ENCODE measurements at places on chromosomes 11 and 22.

DNA sequence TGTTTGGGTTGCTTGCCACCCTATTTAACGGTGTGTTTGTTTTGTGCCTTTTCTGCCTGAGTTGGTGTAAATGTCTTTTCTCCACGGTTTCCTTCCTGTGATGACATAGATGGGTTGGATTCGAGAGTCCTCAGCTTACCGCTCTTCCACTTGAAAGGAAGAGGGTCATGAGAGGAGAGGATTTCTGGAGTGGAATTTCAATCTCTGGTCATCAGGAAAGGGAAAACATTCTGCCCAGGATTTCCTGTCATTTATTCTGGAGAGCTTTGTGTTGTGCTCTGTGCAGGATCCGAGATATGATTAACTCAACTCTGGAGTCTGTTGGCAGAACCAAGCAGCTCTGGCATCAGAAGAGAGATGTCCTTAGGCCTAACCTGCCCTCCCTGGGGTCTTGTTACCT, 605.2 kb downstream of the NTM start:
- no peak for DNase-seq

DNA sequence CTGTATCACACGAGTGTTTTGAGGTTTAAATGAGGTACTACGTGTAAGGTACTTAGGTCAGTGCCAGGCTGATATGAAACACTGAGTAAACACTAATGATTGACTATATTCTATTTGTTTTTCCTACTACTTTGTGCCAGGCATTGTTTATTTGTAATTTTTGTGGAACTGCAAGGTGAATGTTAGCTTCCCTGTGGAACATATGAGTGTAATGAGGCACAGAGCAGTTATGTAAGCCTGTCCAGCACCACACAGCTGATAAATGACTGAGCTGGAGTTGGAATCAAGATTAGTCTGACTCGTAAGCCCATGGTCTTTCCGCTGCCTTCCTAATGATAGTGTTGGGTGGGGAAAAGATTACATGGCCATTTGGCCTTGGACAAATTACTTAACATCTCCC, 5.9 kb downstream of the SLC37A2 start:
- no peak for DNase-seq

DNA sequence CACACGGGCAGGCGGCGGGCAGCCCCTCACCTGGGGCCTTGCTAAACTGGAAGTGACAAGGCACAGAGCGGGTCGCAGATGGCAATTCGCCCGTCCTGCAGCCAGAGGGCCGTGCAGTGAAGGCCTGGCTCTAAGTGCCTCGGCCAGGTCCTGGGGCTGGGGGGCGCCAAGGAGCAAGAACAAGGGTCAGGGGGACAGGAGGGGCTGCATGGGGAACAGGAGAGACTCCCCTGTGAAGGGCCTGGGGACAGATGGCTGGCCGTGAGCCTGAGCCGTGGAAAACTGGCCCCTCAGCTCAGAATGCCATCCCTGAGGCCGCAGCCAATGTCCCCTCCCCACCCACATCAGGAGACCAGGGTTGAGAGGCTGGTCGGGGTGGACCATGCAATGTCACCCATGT, 60.0 kb downstream of the RTL6 start:
- DNase-seq, result no peak

- no peak for DNase-seq
Measured at GRCh38 chr22:41271787-41272186, 14.2 kb downstream of the RANGAP1 start.

DNA sequence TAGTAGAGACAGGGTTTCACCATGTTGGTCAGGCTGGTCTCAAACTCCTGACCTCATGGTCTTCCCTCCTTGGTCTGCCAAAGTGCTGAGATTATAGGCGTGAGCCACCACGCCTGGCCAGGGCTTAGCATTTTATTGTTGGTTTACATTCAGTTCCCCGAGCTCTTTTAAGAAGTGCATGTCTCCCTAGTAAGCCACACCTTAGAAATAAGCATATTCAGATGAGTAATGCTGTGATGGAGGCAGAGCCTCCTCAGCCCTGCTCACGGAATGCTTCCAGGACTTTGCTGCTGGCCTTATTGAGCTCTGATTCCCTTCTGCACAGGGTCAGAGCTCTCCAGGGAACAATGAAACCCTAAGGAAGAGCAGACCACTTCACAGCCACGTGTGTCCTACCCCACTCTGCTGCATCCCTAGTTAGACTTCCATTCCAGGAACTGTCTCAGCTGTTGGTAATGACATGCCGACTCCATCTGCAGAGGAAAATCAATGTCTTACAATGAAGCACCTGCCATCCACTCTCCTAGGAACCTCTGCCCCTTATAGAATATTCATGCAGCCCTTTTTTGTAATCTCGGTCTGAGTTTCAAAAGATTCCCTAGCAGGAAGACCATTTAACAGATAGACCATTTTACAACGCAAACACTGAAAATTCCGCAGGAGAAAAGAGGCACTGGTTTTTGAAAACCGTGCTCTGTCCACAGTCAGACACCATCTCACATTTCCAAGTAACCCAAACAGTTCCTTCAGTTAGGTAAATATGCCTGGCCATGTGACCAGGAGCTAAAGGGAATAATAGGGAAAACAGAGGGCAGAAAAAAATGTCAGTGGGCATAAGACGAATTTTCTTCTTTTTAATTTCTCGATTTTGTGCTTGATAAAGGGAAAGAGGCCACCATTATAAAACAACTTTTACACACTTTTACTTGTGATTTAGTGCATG, 1.7 kb upstream of the JAM3 start:
- DNase-seq, result no peak

DNA sequence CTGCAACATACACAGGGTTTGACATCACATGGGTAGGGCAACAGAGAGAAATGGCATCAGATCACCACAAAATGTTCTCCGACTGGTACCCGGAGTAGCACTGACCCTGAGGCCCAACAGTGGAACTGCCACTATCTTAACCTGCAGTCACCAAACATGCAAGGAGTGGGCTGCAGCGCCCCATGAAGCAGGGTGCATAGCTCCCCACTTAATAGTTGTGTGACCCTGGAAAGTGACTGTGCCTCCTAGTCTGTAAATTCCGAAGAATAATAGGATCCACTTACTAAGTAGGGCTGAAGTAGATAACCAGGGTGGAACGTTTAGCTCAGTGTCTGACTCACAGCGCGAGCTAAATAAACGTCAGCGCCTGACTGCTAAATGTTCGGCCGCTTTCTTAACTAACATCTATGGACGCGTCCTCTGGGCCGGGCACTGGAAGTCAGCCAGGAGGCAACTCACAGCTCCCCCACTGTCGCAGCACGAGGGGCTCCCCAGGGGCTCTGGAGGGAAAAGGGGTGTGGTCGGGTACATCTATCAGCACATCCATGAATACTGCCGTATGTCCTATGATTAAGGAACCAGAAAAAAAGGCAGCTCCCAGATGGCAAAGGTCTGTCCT, 777 bp downstream of the LTO1 start:
- DNase-seq, result peak; percentile 69

- DNase-seq, result no peak
Measured at GRCh38 chr11:85626496-85626895, 648 bp downstream of the DLG2 start.

DNA sequence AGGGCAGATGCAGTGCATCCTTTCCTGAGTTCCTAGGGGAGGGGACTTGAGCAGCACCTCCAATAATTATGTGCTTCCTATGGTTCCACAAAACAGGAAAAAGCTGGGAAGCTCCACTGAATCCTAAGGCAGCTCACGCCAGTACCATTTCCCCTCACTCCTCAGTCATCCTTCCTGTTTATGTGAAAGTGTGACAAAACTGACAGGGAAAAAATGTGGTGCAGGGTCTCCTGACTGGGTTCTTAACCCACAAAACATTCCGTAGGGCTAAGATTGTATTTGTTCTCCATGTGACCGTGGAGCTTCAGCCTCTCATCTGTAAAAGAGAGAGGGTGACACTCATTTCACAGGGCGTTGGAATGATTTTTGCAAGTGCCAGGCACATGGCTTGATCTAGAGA, 12.2 kb upstream of the LYVE1 start:
- no peak for DNase-seq

DNA sequence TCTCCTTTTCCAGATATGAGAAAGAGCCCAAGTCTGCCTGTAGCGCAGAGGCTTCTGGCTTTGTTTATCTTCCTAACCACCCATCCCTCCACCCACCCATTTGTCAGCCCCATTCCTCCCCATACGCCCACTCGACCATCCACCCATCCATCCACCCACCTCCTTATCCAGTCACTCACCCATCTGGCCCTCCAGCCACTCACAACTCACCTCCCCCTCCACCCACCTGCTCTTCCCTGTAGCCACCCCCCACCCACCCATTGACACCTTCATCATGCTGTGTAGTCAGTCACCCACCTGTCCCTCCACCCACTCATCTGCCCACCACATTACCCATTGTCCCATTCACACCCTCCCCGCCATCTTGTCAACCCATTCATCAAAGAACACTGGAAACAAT, 5.5 kb downstream of the CST6 start:
- DNase-seq, result no peak

DNA sequence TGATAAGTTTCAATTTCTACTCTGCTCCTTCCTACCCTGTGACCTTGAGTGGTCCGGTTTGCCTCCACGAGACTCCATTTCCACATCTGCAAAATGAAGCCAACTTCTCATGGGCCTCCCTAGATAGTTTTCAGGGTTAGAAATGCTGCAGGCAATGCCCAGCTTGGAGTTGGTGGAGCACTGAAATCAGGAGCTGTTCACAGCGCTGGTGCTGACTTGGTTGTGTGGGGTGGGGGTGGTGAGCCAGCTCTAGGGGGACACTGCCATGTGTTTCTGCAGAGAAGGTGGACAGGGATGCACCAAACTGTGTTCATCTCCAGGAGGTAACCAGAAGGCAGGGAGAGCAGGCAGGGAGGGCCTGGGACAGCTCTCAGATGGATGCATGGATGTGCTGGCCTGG, 37.0 kb downstream of the SGSM1 start:
- DNase-seq, result no peak

- DNase-seq, result no peak
Measured at GRCh38 chr22:17912945-17913721, 111.2 kb downstream of the MICAL3 start.

DNA sequence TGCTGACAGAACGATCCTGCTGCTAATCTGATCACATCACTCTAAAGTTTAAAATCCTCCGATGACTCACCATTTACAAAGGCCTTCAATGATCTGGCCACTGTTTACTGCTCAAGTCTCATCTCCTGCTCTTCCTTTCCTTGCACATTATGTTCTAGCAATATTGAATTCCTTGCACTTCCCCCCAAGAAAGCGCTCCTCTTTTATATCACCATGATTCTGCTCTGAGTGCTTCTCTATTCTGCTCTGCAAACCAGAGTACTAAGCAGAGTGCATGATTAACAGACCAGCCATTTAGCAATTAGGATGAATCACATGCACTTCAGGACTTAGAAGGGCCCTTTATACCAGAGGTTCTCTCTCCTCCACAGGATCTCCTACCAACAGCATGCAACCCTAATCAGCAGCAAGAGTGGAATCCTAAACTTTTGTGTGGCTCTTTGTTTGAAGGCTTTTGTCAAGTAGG, 1122.8 kb upstream of the CCDC90B start:
- DNase-seq, result no peak

DNA sequence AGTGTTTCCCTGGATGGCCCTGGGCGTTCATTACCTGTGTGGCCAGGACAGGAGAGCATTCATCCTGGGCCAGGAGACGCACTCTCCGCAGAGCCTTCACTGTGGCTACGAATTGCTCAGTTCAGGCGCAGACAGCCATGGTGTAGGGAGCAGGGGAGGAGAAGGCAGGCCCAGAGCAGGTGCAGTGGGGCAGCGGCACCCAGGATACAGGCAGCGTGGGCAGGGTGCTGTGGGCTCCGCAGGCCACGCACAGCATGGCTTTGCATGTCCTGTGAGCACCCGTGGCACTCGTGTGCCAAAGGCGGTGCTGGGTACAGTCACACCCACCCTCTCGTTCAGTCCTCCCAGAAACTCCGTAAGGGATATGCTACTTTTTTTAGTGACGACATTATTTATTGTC, 124.2 kb upstream of the B3GAT1 start:
- DNase-seq, result no peak

DNA sequence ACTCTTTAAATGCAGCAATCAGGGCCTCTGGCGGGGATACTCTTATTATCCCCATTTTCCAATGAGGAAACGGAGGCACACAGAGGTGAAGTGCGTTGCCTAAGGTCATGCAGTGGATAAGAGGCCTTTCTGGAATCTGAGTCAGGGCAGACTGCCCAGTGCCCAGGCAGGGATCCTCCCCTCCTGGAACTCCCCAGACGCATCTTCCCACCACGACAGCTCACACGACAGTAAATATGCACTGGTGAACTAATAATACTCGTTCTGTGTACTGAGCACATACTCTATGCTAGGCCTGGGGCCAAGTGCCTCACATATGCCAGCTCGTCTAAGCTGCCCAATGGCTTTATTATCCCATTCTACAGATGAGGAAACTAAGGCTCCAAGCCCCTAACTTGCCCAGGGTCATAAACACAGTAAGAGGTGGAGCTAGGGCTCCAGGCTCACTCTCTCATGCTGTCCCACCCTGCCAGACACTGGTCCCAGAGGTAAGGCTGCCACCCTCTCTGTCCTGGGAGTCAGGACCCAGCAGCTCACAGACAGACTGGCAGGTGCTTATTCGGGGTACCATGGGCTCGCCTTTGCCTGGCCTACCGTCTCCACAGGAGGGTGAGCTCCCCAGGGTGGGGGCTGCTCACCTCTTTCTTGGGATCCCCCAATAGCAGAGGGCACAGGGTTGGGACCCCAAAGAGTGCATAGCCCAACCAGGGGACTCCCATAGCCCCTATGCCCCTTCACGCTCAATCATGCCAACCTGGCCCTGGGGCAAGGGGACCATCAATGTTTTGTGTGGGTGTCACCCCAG, 2.3 kb downstream of the IL2RB start:
- DNase-seq, result no peak

- no peak for DNase-seq
Measured at GRCh38 chr22:26597480-26597879, 7.5 kb upstream of the TPST2 start.

- peak; percentile 95 for DNase-seq
Measured at GRCh38 chr11:69013009-69013951, at the start of gene MRGPRF. Gene MRGPRF (minus strand): TSS chr11:69013246. CDS start chr11:69009901, 3,345 bp downstream.

GRCh38 chr11:76984743-76985142, 49.5 kb upstream of the B3GNT6 start:
- no peak for DNase-seq

- DNase-seq, result peak; percentile 26
Measured at GRCh38 chr11:130070846-130071200, 1.1 kb downstream of the APLP2 start.

- DNase-seq, result no peak
Measured at GRCh38 chr11:120310870-120311269, 14.2 kb upstream of the TLCD5 start.

Measured in HCEC 1CT (cell line).